ENCODE measurements at places on chromosomes 11 and 22. TPM values are rescaled to one million over a fixed set of nuclear protein-coding genes. Genes with fewer than 3 reads are reported as not detected.

- DNase-seq = no peak
Observed at GRCh38 chr11:101584129-101584515, 315 bp upstream of the TRPC6 start.

GRCh38 chr11:118641397-118642019 lies 34.1 kb downstream of the PHLDB1 start:
- DNase-seq = no peak

Gene FGF3
- total RNA-seq = not detected

DNA sequence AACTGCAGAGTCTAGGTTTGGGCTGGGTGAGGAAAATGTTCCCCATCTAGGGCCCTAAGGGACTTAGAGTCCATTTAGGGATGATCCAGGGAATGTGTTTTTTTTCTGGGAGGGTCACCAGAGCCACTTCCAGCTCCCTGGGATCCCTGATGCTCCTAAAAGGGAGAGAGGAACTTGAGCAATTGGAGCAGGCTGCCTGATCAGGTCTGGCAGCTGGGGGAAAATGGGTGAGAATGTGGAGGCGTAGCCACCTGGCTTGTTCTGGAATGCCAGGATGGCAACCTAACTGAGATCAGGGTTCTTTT lies 1.2 kb downstream of the PGAP2 start:
- DNase-seq = no peak

Gene BBOX1
- total RNA-seq = not detected

DNA sequence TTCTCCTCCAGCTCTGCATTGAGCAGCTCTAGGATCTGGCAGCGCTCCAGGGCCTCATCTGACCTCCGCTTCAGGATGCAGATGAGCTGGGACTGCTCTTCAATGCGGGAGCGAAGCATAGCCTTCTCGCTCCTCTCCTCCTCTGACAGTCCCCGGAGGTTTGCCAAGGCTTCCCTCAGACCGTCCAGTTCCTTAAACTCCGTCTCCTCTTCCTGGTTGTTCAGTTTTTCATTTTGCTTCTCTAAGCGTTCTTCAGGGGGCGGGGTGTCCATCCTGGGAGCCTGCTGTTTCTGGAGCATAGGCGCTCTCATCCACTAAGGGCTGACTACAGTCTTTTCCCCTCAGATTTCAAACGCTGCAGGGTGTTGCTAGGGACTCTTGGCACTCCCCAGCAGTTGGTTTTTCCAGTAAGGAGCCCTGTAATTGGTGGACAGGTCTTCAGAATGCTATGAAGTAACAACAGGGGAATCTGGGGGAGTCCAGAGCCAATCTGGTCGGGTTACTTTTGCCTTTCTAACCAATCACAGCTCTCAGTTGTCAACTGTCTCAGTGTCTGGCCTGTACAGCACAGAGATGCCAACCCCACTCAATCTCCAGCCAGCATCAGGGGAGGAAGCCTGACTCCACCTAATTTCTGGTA lies at the start of gene CCDC89:
CCDC89 (minus strand) TSS at position 376 of the 640 bp plus-strand sequence; CDS start at position 311, 65 bp downstream.
- DNase-seq = no peak

GRCh38 chr11:122734848-122735496 lies 79.5 kb downstream of the UBASH3B start:
- no peak for DNase-seq

Gene MPPED1
- under 0.01 TPM for total RNA-seq

GRCh38 chr11:10351765-10352641 lies 47.1 kb downstream of the ADM start:
- DNase-seq = peak; percentile 94

DNA sequence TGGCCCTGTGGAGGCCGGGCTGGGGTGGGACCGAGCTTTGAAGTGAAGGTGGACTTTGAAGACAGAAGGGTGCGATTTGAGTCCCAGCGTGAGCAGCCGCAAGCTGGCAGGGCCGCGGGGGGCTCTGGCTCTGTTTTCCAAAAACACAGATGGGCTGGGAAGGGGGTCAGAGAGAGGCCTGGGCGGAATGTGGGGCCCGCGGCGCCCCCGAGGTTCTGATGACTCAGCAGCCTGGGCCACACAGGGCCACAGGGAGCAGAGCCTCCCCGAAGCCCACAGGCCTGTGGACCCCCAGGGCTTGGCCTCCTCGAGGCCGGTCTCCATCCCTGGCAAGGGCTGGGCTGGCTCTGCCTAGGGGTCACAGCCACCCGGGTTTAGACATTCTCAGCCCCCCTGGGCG lies 6.1 kb downstream of the INS start:
- DNase-seq = no peak

Gene KCNQ1
- not detected for total RNA-seq

- no peak for DNase-seq
Observed at GRCh38 chr22:38984224-38984623, 2.1 kb downstream of the APOBEC3B start.

Gene APOA4
- not detected for total RNA-seq

DNA sequence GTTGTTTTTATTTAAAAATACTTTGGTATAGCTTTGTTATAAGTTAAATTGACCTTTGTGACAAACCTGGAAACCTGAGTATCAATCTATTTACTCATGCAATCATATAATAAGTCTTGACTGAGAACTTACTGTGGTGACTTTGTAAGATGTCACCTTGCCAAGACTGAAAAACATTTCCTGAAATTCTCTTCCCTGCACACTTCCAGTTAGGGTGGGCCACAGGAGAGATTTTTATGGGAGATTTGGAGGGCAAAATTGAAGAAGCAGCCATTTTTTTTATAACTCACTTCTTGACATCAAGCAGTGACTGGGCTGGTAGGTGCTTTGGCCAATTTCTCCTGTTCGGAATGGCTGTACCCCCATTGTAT lies 31.4 kb upstream of the GLYAT start:
- DNase-seq = no peak

Gene GCAT
- 11.9 TPM for total RNA-seq

Gene OR52A5
- not detected for total RNA-seq

DNA sequence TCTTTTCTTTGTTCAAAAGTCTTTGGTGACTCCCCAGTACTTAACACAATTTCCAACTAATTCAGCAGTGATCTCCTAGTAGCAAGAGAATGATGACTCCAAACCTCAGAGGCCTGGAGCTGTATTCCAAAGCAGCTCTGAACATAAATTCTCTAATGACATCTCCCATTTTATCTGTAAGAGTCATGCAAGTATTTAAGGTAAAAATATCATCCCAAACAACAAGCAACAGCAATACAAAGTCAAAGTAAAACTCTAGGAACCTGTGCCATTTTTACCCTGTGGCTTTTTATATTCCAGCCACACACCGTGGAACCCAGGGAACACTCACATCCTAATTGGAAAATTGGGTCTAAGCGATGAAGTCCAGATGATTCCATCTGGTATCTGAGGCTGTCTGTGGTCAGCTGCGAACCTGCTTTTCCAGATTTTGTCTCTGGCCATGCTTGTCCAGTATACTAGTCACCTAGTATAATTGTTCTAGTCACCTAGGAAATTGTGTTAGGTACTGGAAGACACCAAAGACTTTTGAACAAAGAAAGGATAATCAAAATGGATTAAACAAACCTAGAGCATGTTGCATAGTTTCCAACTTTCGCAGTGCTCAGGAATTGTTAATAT lies 92.3 kb upstream of the SLC25A18 start:
- DNase-seq = no peak

Gene TPP1
- total RNA-seq = 69.2 TPM

Gene F2
- not detected for total RNA-seq

DNA sequence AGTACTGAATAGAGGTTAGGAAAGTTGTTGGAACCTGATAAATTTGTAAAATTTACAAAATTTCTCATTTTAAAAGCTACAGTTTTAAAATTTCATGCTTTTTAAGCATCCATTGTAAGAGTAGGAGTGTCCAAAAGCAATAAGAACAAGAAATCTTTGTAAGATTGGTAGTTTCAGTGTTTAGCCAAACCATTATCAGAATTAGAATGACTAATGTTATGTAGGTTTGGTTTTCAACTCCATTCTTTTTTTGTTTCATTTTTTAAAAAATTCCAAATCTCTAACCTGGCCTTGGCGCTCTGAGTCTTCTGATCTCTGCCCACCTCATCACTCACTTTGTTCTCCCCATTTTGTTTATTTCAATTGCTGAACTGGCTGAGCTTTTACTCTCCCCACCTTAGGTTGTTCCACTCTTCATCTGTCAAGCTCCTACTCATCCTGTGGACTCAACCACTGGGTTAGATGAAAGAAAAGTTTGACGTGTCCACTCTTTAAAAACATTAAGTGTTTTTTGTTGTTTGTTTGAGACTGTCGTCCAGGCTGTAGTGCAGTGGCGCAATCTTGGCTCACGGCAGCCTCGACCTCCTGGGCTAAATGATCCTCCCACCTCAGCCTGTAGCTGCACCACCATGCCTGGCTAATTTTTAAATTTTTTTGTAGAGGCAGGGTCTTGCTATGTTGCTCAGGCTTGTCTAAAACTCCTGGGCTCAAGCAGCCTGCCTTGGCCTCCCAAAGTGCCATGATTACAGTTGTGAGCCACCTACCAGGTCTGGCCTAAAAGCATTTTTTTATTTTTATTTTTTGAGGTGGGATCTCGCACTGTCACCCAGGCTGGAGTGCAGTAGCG lies 14.0 kb downstream of the EP300 start:
- DNase-seq = no peak

Gene ARRB1
- total RNA-seq = 153 TPM

Gene MTA2
- total RNA-seq = 147 TPM

GRCh38 chr11:35274909-35275785 lies 136.2 kb downstream of the CD44 start:
- no peak for DNase-seq

GRCh38 chr11:114384487-114384886 lies 15.8 kb downstream of the C11orf71 start:
- no peak for DNase-seq

Gene TBX1
- 74.2 TPM for total RNA-seq

DNA sequence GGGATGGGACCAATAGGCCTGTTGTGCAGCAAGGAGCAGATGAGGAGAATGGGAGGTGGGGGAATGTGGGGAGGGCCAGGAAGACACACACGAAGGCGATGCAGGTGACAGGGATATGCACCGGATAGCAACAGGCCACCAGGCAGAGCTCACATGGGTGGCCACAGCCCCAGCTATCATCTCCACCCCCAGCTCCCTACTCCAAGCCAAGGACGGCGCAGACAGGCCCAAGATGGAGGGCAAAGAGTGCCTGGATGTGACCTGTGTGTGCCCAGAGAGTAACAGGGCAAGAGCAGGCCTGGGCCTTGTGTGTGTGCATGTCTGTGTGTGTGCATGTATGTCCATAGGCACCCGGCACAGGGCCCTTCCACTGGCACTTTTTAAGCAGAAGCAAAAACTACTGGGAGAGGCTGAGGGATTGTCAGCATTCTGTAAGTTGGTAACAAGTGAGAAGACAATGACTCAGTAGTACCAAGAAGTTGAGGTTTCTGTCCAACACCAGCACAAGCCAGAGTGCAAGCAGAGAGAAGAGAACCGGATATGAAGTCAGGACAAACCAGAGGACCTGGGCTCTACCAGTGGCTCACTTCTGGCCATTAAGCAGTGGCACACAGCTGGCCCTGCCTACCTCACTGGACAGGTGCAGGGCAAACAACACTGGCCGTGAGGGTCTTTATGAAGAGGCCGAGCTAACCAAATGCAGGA lies 36.4 kb downstream of the NRXN2 start:
- DNase-seq = no peak

Gene JHY
- total RNA-seq = 0.20 TPM

- DNase-seq = peak; percentile 50
Observed at GRCh38 chr11:9313648-9314290, 624 bp downstream of the TMEM41B start.

DNA sequence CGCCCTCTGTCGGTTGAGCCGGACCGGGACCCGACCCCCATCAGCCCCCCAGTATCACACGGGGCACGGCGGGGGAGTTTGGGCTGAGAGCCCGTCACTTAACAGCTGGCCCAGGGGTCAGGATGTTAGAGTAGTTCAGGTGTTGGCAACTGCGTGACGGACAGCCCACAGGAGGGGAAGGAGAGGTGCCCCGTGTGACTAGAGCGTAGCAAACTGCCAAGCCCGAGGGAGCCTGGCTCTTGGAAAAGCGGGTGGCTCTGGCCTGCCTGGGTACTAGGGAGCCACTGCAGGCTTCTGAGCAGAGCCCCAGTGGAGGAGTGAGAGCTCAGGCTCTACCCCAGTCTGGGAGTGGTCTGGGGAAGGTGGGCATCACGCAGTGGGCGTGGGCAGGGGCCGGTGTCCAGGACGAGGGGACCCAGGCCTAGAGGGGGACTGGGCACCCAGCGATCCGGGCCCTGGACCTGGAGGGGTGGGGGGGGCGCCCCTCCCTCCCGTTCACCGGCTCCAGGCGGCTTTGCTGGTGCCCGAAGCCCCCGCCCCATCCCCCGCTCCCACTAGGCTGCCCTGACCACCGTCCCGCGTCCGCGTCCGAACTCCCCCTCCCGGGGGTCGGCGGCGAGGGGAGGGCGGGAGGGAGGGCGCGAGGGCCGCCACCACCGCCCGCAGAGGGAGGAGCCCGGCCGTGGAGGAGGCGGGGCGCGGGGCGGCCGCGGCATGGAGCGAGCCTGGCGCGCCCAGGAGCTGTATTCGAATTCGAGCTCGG lies 24.4 kb downstream of the SHANK3 start:
- no peak for DNase-seq

GRCh38 chr11:30326114-30326778 lies 3.3 kb downstream of the ARL14EP start:
- no peak for DNase-seq

DNA sequence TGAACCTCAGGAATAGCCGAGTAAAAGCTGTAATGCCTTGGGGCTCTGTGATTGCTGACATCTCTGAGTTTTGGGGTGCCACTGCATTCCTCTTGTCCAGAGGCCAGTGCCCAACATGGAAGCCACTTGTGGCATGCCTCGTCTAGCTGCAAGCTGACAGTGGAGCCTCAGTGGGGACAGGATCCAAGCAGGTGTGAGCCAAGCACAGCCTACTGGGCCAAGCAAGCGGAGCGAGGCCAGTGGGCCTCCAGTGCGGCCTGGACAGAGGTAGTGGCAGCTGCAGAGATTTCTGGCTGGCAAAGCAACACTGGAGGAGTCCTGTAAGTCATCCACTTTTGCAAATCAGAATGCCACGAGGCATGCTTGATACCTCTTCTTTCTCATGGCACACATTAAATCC lies 1038.2 kb upstream of the CNTN5 start:
- no peak for DNase-seq

Gene TRIM48
- not detected for total RNA-seq

Gene OR4C6
- total RNA-seq = not detected

DNA sequence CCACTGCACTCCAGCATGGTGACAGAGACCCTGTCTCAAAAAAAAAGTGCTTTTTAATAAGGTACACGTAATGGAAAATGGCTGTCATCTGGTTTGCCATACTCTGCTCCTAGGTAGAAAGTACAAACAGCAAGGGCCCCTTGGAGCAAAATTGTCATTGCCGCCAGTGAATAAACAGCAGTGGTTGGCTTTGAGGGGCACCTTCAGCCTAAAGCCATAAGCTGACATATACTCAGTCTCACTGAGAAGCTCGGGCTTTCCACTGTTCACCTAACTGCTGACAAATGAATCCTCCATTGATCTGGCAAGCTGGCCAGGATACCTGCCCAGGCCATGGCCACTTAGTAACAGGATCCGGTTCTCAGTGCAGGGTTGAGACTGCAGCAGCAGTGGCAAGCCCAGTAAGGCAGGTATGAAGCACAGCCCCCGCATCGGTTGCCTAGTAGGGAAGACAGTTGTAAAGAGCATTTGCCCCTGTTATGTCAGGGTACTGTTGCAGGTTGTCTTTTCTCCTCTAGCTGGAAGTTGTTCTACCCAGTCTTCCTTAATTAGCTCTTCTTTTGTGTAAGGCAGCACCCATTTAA lies 38.8 kb downstream of the MARK2 start:
- DNase-seq = no peak
